Stimulated activated effector memory CD8-positive, alpha-beta T cell treated with anti-CD3 and anti-CD28 coated beads, Interleukin-12 subunit alpha, Interleukin-12 subunit beta, amount 100 ng/mL, for 72 hours (primary cell): ENCODE measurements at places on chromosomes 6 and 20.

DNA sequence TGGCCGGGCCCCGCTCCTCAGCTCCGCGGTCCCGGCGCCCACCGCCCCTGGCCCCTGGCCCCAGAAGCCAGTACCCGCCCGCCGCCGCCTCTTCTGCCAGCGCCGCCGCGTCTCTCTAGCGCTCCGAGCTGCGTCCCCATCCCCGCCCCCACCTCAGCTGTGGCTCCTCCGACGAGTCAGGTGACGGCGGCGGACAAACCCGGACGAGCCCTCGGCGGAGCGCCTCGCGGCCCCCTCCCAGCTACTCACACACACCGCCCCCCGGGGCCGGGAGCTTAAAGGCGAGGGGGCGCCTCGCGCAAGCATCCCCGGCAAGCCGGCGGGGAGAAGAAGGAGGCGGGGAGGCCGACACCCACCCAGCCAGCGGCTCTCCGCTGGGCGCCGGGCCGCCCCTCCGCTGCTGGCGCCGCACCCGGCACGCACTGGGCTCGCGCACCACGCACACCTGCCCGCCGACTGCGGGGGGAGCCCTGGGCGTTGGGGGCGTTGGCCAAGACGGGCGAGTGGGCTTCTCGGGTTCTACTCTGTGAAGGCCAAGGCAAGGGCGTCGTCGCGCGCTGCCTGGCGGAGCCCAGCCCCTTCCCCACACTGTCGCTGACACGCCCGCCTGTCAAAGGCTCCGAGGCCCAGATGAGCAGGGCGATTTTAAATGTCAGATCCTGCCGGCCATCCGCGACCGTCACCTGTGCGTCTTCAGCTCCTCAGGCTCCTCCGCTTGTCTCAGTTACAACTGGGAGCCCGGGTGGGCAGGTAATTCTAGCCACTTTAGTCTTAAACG is at the start of gene SNAP91:
SNAP91 (minus strand) TSS at position 132 of the 778 bp plus-strand sequence. CDS start 1,174 bp downstream, outside the sequence.
- DNase-seq, result no peak

GRCh38 chr6:16267428-16268263 is 29.3 kb downstream of the GMPR start:
- no peak for DNase-seq

DNA sequence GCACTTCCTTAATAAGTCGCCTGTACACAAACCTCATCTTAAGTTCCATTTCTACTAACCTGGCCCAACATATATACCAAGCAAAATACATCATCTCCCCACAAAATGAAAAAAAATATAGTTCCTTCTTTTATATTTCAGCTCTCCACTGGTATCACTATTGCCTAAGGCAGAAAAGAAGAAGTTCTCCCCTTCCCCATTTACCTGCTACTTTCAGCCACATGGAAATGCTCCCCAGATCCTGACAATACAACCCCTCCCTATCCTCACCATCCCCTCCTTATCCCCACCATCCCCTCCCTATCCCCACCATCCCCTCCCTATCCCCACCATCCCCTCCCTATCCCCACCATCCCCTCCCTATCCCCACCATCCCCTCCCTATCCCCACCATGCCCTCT is 175.7 kb downstream of the LINC00237 start:
- DNase-seq, result no peak

GRCh38 chr20:48738094-48738398 is 89.8 kb downstream of the PREX1 start:
- no peak for DNase-seq

- DNase-seq, result no peak
These were observed 582.2 kb upstream of the FLRT3 start for GRCh38 chr20:14919501-14920081.

DNA sequence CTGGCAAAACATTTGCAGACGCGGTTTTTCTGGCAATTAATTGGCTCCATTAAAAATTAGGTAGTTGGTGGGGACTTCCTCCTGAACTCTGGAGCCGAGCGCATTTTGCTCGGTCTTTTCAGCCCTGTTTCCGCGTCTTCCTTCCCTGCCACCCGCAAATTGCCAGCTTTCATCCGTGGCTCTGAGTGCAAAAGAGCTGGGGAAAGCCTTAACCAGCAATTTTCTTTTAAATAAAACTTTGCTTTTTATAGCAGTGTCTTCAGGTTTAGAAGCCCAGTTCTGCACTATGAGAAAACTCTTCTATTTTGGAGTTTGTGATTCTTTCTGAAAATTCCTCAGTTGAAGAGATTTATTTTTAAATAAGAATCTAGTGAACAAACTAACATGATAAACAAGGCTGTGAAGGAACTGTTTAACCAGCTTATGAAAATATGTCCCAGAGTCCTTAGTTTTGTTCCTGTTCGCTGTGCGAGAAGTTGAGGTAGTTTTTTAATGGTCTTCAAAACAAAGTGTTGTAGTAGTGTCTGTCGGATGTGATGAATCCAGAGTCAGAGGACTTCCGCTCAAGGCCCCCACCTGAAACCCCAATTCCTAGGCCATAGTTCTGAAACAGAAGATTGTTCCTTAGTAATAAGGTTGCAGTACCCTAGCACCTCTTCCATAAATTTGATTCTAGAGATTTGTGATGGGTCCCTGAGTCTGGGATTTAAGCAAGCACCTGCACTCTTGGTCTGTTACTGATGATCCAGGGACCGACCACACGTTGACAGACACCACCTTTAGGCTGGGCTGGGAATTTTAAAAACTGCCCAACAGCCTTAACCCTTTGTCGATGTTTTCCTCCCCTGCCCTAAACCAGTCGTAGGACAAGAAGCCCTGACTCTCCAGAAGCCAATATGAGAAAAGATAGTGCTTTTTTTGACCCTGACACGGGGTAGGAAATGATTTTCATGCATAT is 950 bp downstream of the KCTD20 start:
- DNase-seq, result no peak

- no peak for DNase-seq
These were observed 125.7 kb downstream of the CRYBG1 start for GRCh38 chr6:106486236-106486635.

DNA sequence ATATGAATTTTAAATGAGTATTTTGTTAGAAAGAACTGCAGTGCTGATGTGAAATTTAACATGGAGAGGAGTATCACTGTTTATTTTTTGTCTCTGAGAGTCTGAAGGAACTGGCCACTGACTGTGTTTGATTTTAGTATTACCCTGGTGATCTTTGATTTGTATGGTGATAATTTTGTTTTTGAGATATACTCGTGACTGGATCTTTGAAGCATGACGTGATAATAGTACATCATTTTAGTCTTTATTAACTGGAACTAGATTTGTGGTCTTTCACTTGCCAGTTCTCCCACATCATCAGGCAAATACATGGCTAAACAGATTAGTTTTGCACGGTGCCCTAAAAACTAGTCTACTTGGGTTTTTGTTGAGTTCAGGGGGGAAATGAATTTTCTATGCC is 55.5 kb downstream of the ARID1B start:
- DNase-seq, result no peak

DNA sequence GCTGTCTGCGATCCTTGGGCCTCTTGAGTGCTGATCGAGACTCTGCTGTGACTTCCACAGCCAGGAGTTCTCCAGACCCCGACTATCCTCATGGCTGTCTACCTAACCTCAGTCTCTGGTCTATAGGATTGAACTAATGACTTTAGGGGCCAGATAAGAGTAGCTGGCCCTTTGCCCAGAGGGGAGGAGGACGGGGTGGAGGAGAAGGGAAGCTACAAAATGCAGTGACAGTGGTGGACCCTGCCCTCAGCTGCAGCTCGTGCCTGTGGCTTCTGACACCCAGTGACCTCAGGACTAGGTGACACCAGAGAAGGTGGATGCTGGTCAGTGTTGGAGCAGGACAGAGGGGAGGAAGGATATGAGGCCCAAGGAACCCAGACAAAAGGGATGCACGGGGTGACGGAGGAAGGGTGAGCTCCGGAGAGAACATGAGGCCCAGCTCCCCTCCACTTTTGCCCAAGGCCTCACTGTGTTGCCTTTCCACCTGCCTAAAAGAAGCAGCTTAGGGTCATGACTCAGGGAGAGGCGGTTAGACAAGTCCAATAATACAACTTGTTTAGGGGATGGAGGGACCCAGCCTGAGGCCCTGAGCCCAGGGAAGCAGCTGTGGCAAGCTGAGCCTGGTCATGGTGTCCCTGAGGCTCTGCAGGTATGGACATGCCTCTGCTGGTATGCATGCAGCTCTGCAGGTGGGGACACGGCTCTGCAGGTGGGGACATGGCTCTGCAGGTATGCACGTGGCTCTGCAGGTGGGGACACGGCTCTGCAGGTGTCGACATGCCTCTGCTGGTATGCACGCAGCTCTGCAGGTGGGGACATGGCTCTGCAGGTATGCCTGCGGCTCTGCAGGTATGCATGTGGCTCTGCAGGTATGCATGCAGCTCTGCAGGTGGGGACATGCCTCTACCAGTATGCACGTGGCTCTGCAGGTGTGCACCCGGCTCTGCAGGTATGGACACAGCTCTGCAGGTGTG is 67.7 kb downstream of the SYNJ2 start:
- no peak for DNase-seq

- no peak for DNase-seq
These were observed 92.7 kb downstream of the CD40 start for GRCh38 chr20:46210672-46211330.

GRCh38 chr6:38436726-38437465 is 202.8 kb downstream of the BTBD9 start:
- no peak for DNase-seq

DNA sequence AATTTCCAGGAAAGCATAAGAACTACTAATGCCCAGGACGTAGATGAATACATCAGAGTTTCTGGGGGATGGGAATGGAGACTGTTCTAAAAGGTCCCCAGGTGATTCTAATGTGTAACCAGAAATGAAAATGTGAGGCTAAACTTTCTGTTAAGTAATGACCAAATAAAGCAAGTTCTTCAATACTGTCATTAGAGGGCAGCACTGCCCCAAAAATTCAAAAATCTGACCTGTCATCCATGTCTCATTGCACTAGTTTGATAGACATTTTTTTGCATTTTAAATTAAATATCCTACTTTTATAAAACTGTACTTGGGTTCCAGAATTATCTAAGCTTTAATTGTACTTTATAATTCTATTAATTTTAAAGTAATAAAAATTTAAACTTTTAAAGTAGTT is 94.9 kb downstream of the RFX6 start:
- DNase-seq, result no peak

DNA sequence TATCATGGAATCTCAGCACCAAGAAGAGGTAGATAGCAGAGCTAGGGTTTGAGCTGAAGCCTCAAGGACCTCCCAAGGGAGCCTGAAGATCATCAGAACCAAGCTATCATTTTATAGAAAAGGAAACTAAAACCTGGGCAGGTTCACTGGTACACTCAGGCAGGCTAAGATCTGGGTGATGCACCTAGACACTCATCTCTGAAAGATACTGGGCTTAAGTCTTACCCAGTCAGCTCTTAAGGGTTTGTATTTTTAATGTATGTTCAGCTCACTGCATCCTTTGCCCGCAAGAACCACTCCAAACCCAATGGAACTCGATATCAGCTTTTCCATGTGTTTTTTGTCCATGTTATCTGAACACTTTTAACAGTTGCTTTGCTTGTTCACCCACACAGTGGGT is 78.0 kb upstream of the SLC22A16 start:
- no peak for DNase-seq

- no peak for DNase-seq
These were observed 27.1 kb downstream of the LBP start for GRCh38 chr20:38373231-38373867.

GRCh38 chr20:11255860-11256259 is 582.1 kb upstream of the JAG1 start:
- no peak for DNase-seq

DNA sequence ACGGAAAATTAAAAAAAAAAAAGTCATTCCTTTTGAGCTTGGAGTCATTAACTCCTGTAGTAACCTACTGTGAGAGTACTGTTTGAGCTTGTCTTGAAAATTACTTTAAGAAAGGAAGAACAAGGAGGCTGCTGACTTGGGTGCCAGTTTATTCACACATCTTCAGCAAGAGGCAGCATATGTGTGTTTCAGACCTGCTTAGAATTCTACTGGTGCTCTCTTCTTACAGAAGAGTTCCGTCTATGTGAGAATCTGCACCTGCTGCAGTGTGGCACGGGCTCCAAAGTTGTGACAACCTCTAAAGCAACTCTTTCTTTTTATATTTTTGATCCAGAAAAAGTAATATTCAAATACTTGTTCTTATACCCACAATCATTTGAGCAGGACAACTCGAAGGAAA is 117.4 kb upstream of the SOX4 start:
- no peak for DNase-seq
